ENCODE measurements at places on chromosomes 7 and 10. TPM values are rescaled to one million over a fixed set of nuclear protein-coding genes. Genes with fewer than 3 reads are reported as not detected.

MXI1 gene
- polyA plus RNA-seq = 56.8 TPM

ACTR3C gene
- 4.6 TPM for polyA plus RNA-seq

ADAM22 gene
- not detected for polyA plus RNA-seq

TFAM gene
- polyA plus RNA-seq = 45.6 TPM

THSD7A gene
- not detected for polyA plus RNA-seq

GOLGA7B gene
- polyA plus RNA-seq = 1.2 TPM

TAS2R5 gene
- 0.22 TPM for polyA plus RNA-seq

ZNF365 gene
- polyA plus RNA-seq = 6.2 TPM

PON1 gene
- not detected for polyA plus RNA-seq

ZNF804B gene
- not detected for polyA plus RNA-seq

NUPR2 gene
- polyA plus RNA-seq = not detected

PKD1L1 gene
- 0.02 TPM for polyA plus RNA-seq

- DNase-seq = peak; percentile 65
These were observed 92.8 kb upstream of the FAM133B start for GRCh38 chr7:92682903-92683539.

DNA sequence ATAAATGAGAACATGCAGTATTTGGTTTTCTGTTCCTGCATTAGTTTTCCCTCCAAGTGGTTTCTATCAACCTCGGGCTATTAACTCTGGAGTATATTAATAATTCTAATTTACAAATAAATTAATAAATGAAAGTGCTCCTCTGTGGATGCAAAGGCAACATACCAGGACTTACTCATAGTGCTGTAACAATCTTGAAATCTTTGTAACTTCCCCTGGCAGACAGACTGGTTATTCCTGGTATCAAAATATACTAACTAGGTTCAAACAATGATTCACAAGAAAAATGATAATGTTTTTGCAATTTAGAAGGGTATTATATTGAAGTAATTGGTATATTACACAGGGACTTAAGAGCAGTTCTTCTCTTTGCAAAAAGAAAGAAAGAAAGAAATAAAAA, 177.2 kb downstream of the FANK1 start:
- DNase-seq = no peak

- no peak for DNase-seq
These were observed 883 bp downstream of the SPAG6 start for GRCh38 chr10:22346096-22346661.

DNA sequence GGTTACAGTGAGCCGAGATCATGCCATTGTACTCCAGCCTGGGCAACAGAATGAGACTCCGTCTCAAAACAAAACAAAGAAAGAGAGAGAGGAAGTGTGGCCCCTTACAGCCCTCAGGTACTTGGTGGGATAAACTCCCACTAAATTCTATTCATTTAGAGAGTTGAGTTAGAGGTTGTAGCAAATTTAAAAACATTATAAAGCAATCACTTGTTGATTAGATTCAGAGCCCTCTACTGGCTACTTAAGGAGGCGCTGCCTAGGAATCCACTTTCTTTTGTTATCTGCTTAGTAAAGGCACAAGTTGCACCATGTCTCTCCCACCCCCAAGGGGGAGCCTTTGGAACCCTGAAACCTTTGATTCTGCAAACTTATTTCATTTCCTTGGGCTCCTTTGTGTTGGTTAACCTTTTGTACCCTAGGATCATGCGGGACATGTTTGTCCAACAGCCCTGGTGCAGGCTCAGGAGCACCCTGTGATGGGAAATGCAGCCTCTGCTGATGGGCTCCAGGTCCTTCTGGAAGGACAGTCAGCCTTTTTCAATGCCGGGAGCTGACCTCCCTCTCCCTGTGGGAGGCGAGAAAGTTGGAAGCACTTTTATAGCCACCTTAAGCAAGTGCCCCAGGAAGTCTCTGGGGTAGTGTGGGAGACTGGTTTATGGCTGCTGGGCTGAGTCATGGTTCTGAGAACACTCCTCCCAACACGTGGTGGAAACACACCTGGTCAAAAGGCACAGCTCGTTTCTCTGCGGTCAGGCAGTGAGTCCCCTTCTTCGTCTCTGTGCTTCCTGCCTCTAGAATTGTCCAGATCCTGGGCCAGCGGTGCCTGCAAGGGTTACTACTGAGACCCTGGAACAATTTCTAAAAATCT, 2.3 kb downstream of the HKDC1 start:
- peak; percentile 24 for DNase-seq

DNA sequence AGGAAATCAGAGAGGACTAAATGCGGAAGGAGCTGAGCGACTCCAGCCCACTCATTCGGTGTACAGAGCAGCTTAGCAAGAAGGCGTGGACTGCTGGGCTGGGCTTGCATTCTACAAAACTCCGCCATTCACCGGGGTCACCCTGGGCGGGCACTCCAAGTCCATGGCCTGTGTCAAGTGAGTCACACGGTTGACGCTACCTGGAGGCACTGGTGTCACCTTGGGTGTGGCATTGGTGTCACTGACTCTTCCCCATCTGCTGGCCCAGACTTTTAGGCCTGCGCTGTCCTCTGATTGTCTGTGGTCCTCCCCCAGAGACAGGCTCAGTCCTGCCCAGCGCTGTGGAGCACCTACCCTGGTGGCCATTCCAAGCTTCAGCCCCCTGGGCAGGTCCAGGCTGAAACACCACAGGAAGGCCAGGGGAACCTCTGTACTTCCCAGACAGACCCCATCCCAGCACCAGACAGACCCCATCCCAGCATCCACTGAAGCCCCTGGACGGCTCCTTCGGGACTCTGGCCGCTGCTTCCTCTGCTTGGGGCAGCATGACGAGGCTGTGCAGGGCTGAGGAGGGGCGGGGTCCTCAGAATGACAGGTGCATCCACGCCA, 30.6 kb upstream of the CNPY1 start:
- DNase-seq = no peak

DNA sequence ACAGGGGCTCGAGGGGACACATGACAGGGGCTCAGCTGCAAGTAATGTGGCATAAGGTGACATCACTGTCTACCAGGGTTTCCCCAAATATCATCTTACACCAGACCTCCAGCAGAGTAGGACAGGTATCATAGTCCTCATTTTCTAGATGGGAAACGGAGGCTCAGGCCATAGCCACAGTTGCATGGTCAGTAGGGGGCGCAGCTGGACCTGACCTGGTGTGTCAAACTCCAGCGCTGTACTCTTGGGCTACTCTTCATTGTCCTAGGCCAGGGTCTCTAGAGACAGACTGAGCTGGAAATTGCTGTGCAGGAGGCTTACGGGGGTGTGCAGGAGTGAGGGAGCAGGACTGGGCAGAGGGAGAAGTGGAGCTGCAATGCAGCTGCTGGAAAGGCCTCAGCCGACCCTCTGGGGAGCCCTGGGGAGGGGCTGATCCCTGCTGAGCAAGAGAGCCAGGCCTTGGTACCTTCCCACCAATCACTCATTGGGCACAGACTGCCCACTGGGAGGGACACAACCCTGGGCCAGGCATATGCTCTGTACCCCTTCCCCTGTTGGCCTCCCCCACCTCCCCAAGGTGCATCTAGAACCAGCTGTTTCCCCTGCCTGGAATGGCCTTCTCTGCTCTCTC, 89.9 kb downstream of the CDH23 start:
- DNase-seq = no peak

DNA sequence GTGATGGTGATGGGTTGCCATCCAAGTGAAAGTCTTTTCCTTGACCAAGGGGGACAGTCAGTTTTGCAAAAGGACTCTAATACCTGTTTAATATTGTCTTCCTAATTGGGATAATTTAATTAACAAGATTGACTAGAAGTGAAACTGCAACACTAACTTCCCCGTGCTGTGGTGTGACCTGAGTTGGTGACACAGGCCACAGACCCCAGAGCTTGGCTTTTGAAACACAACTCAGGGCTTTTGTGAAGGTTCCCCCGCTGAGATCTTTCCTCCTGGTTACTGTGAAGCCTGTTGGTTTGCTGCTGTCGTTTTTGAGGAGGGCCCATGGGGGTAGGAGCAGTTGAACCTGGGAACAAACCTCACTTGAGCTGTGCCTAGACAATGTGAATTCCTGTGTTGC, 6.9 kb downstream of the PPIF start:
- DNase-seq = no peak

- DNase-seq = no peak
These were observed 478.5 kb downstream of the GPAM start for GRCh38 chr10:111705021-111705420.

DNA sequence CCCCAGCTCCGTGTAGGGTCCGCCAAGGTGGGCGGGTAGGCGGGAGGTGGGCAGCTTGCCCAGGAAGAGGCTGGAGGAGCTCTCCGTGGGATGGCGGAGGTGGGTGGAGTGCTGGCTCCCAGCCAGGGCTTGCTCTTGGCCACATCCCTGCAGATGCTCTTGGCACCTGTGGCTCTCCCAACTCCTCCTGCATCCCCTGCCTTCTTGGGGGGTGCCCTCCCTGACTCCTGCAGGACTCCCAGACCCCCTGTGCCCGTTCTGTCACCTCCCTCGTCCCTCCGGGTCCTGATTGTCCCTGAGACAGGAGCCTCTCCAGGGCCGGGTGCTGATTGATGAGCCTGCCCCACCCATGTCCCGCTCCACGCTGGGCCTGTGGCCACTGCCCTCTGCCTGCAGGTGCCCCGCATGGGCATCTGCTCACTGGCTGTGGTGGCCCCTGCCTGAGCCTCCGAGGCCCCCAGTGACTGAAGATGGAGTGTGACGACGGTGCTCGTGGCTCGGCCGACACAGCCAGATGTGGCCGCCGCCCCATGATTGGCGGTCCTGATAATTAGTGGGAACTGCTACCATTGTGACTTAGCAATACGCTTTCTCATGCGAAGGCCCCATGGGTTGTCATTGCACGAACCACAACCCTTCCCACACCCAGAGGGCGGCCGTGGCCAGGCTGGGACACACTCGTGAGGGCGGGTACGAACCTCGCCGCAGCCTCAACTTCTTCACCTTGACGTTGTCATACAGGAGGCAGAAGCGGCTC, 23.6 kb downstream of the CFAP46 start:
- DNase-seq = no peak

DNA sequence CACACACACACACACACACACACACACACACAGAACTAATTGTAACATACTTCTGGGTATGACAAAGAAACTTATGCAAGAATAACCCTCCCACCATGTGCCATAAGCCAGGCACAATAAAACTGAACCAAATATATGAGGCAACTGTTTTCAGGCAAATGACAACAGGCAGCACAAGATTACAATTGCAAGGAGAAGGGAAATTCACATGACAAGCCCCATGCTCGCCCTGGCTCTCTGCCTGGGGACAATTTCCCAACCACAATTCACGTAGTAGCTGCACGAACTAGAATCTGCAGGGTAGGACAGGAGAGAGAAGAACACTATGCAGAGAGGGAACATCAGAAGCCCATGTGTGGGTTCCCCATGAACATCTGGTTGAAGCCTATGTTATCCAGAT, 143.3 kb downstream of the CALN1 start:
- no peak for DNase-seq

DNA sequence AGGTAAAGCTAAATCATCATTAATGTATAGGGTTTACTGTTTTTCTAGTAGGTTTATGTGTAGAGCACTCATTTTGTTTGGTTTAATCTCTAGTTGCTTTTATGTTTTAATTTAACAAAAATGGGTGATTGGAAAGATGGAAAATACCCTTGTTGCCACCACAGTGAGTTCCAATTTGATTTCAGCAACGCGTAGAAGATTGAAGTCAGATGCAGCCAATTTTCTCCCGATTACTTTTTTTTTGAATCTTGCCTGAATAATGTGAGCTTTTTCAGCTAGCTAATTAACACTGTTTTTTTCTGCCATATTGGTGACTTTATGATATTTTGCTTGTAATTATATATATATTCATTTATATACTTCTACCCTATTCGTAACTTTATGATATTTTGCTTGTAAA, 293.8 kb downstream of the SDK1 start:
- no peak for DNase-seq
